CD4-positive, alpha-beta T cell treated with Interleukin-6 at 100 ng/mL for 8 hours (primary cell): ENCODE measurements at places on chromosomes 3 and 15.
A peak's percentile ranks its signal among the peaks of the same experiment; 100 is the strongest.

DNA sequence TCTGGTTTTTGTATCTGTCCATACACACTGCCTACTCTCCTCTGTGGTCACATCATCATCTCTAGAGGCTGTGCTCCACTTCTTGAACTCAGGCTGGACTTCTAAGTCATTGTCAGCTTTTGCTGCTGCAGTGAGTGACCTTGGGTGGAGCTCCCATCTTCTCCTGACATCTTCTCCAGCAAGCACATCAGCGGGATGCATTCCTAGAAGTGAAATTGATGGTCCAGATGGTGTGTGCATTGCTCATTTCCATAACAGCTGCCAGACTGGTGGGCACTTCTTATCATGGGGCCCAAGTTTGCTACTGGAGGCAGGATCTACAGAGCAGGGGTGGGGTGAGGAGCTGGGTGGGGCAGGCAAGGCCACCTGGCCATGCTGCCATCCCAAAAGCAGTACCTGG lies 109.9 kb downstream of the DNAJB8 start:
- DNase-seq, result no peak

- DNase-seq, result no peak
Observed at GRCh38 chr3:38755130-38755529, 60.9 kb downstream of the SCN10A start.

DNA sequence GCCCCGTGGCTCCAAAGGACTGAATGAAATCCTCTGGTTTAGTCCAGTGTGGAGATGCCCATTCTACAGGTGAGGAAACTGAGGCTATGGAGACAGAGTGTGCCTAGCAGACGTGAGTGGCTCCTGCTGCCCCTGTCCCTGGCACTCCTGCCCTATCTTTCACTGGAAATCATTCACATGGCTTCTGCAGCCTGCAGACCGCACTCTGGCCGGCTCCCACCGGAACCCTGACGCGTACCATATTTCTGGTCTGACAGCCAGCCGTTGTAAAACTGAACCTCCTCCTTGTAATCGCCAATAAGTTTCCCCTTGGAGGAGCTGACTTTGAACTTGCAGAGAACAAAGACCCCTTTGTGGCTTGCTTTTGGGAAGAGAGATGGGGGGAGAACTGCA lies 136.5 kb downstream of the CHSY1 start:
- DNase-seq, result no peak

DNA sequence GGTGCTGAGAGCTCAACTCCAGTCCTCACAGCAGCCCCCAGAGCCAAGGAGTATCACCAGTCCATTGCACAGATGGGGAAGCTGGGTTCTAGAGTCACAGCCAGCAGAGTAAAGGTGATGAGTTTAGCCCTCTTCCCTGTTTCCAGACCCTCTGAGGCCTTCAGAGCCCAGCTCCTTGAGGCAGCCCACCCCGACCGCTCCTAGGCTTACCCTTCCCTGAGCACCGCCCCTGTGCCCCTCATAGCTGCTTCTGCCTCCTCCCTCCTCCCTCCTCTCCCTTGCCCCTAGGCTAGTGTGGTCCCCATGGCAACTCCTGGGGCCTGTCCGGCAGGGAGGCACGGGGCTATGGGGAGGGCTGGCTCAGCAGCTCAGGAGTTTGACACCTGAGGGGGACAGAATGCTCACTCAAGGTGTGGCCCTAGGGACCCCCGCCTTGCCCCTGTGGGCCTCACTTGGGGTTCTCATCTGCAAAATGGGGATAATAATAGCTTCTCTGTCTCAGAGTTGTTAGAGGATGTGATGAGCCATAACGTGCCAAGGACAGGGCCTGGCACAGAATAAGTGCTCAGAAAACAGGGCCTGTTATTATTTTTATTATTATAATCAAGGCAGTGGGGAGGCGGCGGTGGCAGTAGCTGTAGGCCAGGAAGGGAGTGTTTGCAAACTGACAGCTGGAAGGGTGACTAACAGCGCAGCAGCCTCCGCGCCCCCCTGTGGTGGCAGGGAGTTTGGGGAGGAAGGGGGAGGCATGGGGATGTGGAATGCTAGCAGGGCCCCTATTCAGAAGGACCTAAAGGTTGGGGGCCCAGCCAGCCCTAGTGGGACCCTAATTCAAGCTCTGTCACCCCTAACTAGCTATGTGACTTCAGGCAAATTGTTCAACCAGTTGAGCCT lies 11.5 kb downstream of the CSK start:
- peak; percentile 76 for DNase-seq

DNA sequence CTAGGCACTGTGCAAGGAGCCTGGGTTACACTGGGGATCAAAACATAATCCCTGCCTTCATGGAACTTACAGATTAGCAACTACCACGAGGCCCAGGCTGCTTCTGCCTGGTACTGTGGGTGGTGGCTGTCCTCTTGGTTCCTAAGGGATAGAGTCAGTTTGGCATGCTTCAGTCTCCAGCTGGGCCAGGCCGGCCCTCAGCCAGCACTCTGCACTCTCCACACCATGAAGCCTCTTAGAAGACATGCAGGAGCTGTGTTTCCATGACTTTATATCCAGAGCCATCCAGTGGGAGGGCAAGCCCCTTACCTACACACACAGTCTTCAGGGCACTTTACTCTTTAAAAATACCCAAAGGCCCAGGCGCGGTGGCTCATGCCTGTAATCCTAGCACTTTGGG lies 54.4 kb downstream of the ATP1B3 start:
- DNase-seq, result no peak

- DNase-seq, result no peak
Observed at GRCh38 chr3:21049334-21050062, 701.5 kb downstream of the ZNF385D start.

- peak; percentile 11 for DNase-seq
Observed at GRCh38 chr15:75809986-75810750, 33.1 kb upstream of the UBE2Q2 start.

DNA sequence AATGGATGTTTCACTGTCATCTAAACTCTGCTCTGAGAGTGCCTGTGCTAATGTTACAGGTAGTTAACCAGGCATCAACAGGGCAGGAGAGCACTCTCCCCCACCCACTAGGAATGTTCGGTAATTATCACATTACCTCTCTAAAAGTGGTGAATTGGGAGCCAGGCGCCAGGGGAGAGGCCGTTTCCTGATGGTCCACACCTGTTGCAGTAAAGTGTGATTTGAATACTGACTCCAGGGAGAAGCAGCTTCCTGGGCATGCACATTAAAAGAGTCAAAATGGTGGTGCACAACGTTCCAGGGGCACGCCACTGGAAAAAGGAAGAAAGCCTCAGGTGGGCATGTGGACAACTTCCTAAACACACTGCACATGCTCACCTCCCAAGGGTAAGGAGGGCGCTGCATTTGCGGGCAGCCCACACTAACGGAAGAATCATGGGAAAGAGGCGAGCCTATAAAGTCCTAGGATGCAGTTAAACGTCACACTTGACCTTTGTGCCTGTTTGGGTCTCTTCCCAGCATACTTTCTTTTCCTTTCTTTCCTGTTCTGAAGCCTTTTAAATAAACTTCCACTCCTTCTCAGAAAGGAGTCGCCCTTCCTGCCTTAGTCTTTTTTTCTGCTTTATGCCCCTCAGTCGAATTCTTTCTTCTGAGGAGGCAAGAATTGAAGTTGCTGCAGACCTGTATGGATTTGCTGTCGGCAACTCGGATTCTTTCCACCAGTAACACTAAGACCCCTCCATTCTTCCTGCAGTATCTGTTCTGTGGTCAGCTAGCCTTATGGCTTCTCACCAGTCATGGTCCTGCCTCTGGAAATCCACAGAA lies 28.9 kb upstream of the GPD1L start:
- no peak for DNase-seq

DNA sequence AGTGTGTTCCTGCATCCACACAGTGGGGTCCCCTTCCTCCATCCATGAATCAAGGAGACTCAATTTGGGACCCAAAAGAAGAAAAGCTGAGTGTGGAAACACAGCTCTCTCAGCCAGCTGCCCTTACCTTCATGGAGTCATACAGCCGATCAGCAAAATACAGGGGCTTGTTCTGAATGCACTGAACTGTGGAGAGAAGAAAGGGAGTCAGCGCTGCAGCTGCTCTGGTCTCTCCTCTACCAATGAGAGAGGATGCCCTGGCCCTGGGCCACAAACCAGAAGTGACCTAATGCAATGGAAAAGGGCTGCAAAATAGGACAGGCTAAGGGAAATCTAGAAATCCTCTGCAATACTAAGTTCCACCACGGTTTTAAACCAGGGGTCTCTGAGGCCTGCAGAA lies 46.7 kb downstream of the ANXA2 start:
- DNase-seq, result no peak

GRCh38 chr3:4672725-4673275 lies 179.7 kb downstream of the ITPR1 start:
- DNase-seq, result no peak
